GM18507 (cell line): ENCODE measurements at places on chromosomes 4 and X.

DNA sequence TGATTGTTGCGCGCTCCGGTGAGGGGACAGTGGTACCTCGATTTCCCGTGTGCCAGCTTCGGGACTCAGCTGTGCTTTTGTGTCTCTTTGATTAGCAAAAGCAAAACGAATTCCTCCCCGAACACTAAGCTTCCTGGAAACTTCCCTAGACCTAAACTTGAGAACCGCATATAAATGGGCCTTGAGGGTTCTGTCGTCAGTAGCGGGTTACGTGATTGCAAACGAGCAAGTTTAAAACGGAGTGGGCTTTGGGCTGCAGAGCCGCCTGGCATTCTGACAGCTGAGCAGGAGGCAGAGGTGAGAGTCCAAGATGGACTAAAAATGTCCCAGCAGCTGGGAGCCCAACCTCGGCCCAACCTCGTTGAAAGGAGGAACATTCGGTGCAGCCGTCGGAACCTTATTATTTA lies 1.2 kb upstream of the TAPT1 start:
- DNase-seq, result no peak

GRCh38 chr4:14180983-14181601 lies 553.6 kb upstream of the BOD1L1 start:
- no peak for DNase-seq

DNA sequence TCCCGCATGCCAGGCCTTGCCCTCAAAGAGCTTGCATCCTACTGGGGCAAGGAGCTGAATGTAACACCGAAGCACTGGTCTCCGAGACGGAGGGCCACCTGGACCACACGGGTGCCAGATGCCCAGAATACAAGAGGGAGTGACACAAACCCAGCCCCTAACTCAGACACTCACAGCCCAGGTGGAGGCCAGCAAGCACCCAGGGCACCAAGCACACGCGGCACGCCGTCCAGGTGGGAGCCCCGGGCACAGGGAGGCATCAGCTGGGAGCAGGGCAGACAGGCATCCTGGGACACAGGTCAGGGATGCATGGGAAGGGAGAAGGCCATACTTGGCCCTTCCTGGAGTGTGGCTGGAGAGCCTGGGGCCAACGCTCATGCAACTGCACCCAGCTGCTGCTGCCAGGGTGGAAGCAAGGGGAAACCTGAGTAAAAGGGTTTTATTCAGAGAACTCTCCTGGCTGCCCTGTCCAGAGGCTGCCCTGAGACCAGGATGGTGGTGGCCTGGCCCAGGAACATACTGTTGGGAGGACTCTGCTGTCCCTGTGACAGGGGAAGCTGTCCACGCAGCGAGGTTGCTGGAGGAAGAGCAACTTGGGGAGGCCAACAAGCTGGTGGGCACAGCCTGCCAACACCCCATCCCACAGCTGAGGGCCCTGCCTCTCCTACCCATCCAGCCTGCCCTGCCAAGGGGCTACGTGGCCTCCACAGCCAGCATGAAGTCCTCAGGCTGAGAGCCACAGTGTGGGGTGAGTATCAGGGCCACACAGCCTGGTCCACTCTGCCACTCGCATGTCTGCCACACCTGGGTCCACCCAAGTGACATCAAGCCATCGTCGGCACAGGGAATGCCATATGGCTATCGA lies 22.2 kb upstream of the PPP2R2C start:
- no peak for DNase-seq

DNA sequence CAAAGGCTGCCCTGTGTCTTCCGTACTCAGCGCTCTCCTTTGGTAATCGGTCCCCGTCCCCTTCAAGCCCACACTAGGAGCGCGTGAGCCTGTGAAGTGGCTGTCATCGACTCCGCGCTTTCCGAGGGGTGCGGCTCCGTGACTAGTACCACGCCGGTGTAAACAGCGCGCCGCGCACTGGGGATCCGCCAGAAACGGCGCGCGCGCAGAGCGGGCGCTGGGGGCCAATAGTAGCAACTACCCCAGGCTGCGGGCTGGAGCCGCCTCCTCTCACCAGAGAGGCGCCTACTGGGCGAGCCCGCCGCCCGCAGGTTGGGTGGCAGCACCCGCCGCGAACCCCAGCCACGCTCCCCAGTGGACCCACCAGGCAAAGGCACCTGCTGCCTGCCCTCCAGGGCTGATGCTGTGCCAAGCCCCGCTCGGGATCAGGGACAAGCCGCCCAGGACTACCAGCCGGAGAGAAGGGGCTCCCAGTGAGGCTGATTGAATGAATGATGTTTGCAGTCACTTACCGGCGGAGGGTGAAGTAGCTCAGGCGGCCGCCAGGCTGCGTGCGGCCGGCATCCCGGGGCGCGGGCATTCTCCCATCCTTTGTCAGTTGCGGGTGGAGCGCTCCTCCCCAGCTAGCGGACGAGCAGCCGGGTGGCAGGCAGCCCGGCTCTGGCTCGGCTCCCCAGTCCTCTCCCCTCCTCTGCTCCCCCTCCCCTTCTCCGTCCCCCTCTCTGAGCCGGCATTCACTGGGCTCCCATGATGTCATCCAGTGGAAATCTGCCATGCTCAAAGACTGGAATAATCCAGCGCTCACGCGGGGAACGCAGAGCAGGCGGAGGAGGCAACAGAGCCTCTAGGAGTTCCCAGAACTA lies 370.3 kb upstream of the SMIM31 start:
- DNase-seq, result no peak

DNA sequence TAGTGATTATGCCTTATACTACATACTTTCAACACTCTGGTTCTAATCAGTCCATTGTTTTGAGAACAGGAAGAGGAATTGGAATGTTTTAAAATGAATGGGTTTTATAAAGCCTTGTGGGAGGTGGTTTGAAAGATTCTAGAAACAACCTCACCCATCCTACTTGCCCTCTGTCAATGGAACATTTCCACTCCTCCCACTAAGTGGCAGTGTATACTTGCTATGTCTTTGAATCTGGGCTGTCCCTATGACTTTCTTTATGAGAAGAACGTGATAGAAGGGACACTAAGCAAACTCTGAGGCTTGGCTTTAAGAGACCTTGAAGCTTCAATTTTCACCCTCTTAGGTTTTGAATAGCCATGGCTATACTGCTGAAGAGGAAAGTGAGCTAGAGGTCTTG lies 611.2 kb downstream of the PPP4R3C start:
- DNase-seq, result no peak

DNA sequence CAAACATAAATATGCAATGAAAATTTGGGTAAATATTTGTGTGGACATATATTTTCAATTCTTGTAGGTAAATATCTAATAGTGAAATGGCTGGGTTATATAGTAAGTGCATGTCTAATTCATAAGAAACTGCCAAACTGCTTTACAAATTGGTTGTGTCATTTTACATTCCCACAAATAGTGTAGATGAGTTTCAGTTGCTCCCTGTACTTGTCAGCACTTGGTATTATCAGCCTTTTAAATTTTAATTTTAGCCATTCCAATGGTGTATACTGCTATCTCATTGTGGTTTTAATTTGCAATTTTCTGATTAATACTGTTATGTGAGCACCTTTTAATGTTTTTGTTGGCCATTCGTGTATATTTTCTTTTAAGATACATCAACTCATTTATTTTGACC lies 23.1 kb upstream of the GABRE start:
- no peak for DNase-seq

DNA sequence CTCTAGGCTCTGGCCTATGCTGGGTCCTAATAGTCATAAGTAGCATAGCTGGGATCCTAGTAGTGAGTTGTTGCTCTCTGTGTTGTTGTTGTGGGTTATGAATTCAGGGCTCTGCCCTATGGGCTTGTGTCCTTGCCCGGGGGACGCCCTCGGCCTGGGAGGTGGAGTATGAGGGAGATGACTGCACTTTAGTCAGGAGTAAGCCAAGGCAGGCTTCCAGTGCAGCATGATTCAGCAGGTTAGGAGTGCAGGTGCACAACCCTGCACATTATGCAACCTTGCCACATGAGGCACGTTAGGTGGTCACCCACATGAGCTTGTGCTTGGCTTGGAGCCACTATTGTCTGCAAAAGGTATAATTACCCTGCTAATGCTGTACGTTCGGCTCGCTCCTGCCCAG lies 58.4 kb upstream of the CCDC149 start:
- no peak for DNase-seq

DNA sequence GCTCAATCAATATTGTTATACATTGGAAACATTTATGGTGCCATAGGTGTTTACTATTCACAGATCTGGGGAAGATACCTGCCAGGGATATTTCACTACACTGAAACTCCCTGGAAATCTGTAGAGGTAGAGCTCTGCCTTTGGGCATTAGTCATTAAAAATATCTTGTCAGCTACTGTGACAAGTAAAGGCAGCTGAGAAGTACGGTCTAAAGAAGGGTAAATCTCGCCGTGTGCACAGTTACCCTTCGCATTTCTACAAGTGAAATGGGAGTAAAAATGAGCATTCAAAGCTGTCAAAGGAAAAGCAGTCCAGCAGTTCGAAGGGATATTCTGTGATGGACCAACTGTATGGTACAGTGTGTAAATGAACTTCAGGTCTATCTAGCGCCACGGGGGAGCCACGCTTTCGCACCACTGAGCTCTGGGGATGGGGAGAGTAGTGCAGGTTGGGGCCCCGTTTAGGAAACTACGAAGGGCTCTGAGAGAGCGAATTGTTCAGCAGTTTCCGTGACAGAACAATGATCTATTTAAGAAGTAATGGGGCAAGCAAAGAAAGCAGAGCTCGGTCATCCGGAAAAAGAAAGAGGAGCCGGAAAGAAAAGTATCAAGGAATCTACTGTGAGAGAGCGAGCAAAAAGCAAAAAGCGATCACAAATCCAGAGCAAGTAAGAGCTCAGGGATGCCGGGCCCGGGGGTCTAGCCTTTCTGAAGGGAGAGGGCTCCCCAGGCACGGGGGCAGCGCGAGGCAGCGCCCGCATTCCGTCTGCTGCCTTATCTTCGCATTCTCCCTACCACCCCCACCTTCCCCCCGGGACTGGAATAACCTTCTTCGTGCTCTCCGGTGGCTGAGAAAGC lies 646 bp downstream of the TIGD4 start:
- no peak for DNase-seq

DNA sequence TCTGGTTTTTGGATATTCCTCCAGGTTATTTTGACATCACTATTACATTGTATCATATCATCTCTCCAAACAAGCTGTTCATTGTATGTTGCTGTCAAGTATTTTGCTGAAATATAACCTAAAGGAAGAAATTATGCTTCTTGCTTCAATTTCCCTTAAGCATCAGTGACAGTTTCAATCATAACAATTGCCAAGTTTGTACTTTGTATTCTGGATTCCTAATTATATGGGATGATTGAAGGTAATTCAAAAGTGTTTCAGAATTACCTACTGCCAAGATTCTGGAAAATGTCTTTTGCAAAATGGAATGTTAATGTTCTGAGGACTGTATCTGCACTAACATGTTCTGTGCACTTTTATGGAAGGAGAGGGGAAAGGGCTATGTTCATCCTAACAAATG lies 228.7 kb downstream of the PRDM5 start:
- DNase-seq, result no peak

DNA sequence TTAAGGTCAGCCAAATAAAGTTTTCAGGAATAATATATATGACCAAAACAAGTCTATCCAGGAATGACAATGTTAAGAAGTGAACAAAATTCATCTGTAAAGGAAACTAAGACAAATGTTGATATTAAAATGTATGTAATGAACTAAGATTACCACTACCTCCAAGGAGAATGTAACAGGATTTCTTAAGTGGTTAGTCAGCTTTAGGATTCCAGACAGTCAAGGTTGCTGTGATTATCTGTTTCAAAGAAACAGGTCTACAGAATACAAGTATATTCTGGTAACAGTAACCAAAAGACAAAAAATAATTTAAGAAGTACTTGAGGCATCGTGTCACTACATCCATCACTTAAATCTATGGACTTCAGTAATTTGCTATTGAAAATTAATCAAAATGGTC lies 172.8 kb downstream of the SCFD2 start:
- DNase-seq, result no peak

DNA sequence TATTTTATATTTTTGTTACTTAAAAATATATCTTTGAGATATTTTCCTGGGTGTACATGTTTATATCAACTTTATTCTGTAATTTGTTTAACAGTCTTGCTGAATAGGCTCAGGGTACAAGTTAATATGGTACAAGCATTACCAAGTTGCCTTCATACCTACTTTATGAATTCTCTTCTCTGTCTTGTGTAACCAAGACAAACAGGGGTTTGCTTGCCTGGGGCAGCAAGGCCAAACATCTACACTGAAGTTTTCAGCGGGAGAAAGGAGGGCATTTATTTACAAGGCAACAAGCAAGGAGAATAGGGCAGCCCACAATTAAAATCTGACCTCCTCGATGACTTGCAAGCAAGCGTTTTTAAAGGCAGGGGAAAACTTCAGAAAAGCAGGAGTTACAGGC lies 24.2 kb downstream of the PPP4R3C start:
- no peak for DNase-seq

GRCh38 chr4:7511525-7511924 lies 76.8 kb upstream of the PSAPL1 start:
- no peak for DNase-seq

DNA sequence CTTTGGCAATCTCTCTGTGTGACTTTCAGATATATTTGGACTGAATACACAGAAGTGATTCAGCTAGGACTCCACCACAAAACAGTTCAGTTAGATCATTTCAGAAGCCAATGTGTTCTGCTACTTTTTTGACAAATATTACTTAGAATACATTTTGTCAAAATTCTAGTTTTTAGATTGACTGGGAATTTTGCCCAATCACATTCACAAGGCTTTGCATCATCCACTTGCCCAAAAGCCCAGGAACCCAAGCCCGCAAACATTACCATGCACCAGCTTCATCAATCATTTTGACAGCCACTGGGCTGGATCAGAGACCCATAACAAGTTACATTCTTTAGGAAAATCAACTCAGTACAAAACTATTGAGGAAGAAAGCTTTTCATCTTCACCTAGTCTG lies 256.6 kb upstream of the NDST3 start:
- no peak for DNase-seq

- DNase-seq, result no peak
Observed at GRCh38 chr4:145635630-145636029, 16.4 kb downstream of the MMAA start.

DNA sequence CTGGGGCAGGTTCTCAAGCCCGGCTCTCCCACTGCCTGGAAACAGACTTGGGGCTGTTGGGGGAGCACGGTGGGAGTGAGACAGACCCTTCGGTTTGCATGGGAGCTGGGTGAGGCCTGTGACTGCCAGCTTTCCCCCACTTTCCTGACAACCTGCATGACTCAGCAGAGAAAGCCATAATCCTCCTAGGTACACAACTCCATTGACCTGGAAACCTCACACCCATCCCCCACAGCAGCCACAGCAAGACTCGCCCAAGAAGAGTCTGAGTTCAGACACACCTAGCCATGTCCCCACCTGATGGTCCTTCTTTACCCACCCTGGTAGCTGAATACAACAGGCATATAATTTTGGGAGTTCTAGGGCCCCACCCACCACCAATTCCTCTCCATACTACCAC lies 57.6 kb upstream of the UBQLN2 start:
- DNase-seq, result no peak

GRCh38 chr4:69064391-69064790 lies 31.9 kb upstream of the UGT2B7 start:
- DNase-seq, result no peak

GRCh38 chr4:146110871-146111485 lies 64.5 kb upstream of the LSM6 start:
- DNase-seq, result no peak

- no peak for DNase-seq
Observed at GRCh38 chr4:15239866-15240265, 188.0 kb upstream of the C1QTNF7 start.
